PC-3 (cell line): ENCODE measurements at places on chromosomes 13 and 19.

GRCh38 chr13:87696458-87696857 lies 25.3 kb downstream of the SLITRK5 start:
- no peak for DNase-seq

DNA sequence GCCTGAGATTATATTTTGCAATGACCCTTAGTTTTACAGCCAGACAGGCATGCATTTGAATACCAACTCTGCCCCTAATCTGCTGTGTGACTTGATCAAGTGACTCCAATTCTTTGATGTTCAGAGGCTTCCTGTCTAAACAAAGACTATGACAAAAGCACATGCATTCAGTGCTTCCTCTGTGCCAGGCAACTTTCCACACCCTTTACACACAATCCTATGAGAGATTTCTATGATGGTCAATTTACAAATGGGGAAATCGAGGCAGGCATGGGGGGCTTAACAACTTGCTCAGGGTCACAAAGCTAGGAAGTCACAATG lies 3.7 kb upstream of the LYPD3 start:
- no peak for DNase-seq

- peak; percentile 8 for DNase-seq
Observed at GRCh38 chr19:35327642-35328041, 1.3 kb upstream of the CD22 start.

DNA sequence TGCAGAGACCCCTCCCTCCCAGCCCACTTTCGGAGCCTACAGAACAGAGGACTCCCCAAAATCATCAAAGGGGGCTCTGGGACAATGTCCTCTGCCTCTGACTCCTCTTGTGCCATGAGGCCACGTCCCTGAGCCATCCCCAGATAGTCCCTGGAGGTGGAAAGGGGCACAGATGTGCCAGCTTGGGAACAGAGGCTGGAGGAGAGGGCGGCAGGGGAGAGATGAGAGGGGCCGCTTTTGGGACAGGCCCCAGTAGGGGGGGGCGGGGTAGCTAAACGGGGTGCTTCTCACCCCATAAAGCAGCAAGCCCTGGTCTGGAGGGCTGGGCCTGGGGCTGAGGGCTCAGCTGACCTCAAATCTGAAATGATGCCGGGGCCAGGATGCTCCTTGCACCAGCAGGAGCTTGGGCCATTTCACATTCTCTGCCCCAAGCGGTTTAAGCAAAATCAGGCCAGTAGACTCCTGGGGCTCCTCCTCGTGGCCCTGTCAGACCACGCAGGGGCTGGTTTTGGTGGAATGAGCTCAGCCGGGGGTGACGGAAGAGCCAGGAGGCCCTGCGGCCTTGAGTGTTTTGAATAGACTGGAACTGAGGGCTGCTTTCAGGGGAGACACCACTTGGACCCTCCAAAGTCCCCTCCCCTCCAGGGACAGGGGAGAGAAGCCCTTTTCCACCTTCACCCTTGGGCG lies 27.1 kb downstream of the ONECUT3 start:
- DNase-seq, result peak; percentile 52

- peak; percentile 14 for DNase-seq
Observed at GRCh38 chr13:50529154-50529882, 314.2 kb downstream of the DLEU7 start.

GRCh38 chr13:103002279-103002678 lies 63.9 kb downstream of the SLC10A2 start:
- DNase-seq, result no peak

- no peak for DNase-seq
Observed at GRCh38 chr13:79336966-79337365, 69.1 kb downstream of the RBM26 start.

DNA sequence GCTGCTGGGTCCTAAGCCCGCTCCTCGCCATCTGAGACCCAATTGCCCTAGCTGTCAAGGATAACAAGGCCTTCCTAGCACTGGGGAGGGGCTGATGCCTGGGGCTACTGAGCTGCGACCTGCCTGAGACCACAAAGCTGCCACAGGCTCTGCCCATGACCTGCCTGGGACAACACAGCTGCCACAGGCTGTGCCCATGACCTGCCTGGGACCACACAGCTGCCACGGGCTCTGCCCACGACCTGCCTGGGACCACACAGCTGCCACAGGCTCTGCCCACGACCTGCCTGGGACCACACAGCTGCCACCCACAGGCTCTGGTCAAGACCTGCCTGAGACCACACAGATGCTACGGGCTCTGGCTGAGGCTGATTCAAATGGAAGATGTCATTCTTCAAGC lies 54.8 kb downstream of the EPS15L1 start:
- no peak for DNase-seq

DNA sequence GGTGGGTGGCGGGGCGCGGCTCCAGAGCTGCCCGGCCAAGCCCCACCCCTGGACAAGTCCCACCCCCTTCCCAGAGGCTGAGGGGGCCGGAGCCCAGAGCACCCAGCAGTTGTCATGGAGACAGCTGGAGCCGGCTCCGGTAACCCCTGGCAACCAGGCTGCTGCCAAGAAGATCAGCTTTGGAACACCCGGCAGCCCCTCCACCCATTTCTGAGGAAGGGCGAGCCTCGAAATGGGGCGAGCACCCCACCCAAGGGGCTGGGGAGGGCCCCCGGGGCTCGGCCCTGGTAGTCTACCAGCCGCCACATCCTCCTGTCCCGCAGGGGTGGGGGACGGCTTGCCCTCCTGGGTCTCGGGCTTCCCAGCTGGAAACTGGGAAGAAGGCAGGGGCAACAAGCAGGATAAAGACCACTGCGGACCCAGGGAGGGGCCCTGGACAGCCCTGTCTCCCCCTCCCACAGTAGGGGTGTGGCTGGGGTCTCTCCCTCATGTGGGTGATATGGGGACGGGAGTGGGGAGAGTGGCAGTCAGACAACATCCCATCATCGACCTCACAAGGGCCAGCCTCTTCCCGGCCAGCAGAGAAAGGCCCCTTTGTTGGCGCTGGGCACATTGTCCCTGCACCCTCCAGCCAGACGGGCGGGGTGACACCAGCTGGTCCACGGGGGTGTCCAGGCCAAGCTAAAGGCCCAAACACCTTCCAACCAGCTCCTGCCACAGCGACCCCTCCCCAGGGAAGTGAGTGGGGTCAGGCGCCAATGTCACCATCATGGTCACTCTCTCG lies 1.5 kb downstream of the CERS1 start:
- no peak for DNase-seq

DNA sequence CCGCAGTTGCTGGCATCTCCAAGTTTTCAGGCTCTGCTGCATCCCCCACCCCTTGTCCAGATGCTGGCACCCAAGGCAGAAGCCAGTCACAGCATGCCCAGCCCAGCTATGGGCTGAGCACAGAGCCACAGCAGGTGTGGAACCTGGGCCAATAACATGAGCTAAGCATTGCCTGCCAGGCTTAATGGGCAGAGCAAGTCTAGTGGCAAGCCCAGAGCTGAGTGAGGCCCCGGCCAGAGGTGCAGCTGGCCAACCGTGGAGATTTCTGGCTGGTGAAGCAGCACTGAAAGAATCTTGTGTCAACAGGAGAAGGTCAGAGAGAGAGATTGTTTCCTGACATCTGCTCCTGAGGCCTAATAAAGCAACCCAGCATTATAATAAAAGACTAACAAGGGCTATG lies 111.0 kb downstream of the B3GLCT start:
- no peak for DNase-seq

- DNase-seq, result no peak
Observed at GRCh38 chr19:46472592-46472991, 1.2 kb upstream of the PNMA8A start.

DNA sequence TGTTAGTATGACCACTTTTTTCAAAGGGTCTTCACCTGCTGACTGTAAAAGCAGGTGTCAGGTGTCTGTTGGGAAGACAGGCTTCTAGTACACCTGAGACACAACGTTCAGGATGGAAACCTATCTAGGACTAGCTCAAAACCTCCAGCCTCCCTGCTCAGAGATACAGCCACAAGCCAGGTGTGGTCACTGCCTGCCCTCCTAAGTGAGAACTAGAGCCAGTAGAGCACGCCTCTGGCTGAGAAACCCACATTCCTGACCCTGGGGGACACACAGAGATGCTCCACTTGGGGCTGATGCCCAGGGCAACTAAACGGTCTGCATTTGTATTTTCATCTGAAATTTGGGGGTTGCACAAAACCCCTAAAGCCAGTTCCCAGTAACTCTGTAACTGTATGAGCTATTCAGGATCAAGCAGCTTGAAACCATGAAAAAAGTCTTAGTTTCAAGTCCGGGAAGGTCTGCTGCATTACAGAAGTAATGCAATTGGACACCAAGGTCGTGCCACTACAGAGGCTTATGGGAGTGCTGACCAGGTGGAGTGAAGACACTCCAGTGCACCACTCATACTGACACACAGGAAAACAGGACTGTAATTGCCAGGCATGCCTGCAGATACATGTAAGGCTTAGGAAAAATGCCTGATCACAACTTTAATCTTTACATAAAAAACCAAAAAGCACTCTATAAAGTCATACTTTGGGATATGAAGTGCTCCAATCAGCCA lies 27.8 kb downstream of the ANKRD10 start:
- DNase-seq, result no peak

DNA sequence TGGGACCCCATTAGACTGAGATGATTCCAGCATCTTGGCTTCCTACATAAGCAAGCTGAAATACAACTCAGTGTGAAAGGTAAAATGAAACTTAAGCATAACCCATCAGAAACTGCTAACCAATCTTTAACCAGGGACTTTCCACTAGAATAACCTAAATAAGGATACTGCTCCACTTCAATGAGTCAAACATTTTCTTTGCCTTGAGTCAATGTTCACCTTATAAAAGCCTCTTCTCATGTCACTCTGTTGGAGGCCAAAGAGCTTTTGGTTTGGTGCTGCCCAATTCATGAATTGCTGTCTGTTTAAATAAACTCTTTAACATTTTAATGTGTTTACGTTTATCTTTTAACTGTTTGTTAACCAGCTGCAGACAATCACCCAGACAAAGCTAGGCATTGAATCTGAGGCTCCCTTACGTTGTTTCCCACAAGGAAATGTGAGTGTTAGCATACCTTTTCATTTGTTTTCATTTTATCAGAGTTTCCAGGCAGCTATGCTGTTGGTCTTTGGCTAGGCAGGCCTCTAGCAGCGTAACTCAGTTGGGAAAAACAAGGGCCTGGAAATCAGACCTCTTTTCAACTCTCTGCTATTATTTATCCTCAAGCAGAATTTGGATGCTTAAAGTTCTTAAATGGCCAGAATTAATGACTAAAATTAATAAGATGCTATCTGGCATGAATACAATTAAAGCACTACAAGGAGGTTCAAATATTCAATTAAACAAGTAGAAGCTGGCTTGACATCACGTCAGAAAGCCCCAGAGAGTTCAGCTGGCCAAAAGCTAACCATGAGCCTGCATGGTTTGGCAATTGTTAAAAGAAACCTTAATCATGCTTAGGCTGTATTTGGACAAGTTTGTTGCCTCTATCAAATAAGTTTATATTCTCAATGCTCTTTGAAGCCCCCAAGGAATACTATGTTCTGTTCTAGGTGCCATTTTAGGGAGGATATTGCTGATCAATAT lies 200.2 kb downstream of the DCLK1 start:
- no peak for DNase-seq

DNA sequence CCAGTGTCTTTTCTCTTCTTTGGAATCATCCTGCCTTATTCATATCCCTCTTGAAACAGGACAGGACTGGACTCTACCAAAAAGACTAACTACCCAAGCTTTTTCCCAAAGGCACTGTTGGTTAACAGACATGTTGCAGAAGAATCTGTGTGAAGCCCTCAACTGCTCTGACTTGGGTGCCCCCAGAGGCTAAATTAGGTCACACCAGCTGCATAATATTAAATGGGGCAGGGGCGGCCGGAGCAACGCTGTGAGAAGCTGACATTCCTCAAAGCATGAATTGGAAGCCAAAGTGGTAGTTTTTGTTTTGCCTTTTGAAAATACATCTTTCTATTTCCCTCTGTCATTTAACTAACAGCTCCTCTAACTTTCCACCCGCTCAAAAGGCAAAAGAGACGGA lies 185.9 kb downstream of the LHFPL6 start:
- DNase-seq, result no peak

DNA sequence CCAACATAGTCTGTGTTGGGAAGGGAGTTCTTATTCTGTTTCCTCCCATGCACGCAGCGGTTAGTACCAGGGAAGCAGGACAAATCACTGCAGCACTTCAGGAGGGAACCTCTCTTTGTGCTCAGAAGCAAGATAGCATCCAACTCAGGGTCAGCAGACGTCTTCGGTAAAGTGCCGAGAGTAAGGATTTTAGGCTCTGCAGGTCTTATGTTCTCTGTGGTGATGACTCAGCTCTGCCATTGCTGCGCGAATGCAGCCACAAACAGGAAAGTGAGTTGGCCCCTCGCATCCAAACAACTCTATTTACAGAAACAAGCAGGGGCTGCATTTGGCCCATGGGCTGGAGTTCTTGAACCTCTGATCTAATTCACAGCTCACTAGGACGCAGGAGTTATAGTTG lies 122.1 kb upstream of the SPATA13 start:
- DNase-seq, result peak; percentile 56

DNA sequence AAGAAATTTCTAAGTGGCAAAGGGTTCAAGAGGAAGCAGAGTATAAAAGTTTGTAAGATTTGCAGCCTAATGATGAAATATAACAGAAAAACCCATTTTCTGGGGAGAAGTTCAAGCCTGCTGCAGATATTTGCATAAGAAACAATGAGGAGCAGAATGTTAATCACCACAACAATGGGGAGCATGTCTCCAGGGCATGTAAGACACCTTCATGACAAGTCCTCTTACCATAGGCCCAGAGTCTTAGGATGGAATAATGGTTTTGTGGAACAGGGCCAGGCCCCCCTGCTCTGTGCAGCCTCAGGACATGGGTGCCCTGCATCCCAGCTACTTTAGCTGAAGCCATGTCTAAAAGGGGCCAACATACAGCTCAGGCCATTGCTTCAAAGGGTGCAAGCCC lies 809.0 kb upstream of the SLITRK5 start:
- no peak for DNase-seq

DNA sequence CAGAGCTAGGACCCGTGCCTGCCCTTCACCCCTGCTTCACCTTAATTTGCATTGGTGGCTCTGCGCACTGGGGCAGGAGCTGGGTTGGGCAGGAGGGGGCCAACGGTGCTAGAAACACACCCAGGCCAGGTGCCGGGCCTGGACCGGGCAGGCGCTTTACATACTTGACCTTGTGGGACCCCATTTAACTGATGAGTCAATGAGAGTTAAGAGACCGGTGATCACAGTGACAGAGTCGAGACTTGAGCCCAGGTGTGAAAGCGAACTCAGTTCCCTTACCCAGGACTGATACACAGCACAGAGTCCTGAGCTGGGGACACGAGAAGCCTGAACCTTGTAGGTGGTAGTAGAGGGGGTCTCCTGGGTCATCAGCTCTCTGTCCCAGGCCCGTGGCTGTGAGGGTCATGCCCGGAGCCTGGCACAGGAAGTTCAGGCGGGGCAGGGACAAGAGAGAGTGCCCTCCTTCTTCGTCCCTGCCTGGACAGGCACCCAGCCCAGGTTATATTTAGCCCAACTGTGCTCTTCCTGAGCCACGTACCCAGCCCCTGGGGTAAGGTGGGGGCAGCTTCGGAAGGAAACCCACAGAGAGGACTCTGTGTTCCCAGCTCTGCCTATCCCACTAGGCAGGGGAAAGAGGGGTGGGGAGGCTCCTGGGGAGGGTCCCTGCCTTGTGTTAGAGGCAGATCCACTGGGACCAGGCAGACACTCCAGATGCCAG lies 1.9 kb downstream of the PRX start:
- DNase-seq, result no peak

GRCh38 chr13:83508771-83509301 lies 373.4 kb downstream of the SLITRK1 start:
- DNase-seq, result no peak
